ENCODE measurements at places on chromosomes 5 and 9. TPM values are rescaled to one million over a fixed set of nuclear protein-coding genes. Genes with fewer than 3 reads are reported as not detected.

BNC2 gene
- total RNA-seq = 100.0 TPM

ITK gene
- total RNA-seq = 2.2 TPM

CBY3 gene
- total RNA-seq = not detected

WNT8A gene
- total RNA-seq = not detected

SLC45A2 gene
- total RNA-seq = 0.15 TPM

Data from left cardiac atrium (tissue), 4 donors.